ENCODE measurements at places on chromosomes 2 and 18.

DNA sequence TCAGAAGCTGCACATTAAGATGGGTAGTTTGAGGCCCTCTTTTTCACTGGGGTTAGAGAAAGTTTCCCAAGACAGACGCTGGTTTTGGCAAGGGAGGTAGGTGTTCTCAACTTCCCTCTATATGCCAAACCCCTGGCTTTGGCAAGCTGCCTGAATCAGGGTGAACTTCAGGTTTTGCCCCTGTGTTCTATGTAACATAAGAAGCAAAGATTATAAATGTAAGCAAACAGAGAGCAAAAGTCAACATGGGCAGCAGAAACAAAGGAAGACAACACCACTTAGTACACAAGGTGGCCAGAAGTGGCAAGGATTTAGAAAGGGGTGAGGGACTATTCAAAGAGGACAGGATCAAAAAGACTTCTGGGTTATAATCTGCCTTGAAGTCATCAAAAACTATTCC lies 70.5 kb upstream of the TFCP2L1 start:
- DNase-seq: no peak

DNA sequence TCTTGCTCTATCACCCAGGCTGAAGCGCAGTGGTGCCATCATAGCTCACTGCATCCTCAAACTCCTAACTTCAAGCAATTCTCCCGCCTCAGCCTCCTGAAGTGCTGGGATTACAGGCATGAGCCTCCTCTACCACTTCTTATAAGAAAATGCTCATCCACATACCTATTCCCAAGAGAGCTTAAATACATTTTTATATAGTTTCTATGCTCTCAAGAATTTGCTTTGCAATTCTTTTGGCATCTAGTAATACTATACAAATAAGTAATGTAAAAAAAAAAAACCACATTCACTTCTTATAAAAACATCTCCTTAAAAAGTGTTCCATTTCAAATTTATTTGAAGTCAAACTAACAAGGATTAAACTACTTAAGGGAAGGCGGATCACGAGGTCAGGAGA lies 197.3 kb downstream of the DNAH7 start:
- no peak for DNase-seq

- no peak for DNase-seq
These were observed 145.5 kb upstream of the CTAGE1 start for GRCh38 chr18:22563164-22563583.

- DNase-seq: no peak
These were observed 6.8 kb downstream of the PECR start for GRCh38 chr2:216074794-216075193.

- DNase-seq: no peak
These were observed 105.3 kb upstream of the ACVR2A start for GRCh38 chr2:147739508-147739907.

- no peak for DNase-seq
These were observed 20.6 kb downstream of the OLA1 start for GRCh38 chr2:174227748-174228147.

All from activated T-helper 1 cell treated with anti-CD3 and anti-CD28 coated beads, Interleukin-2, amount 50 U/mL, for 16 hours (primary cell).